ENCODE measurements at places on chromosomes 1 and 21.
A peak's percentile ranks its signal among the peaks of the same experiment; 100 is the strongest.

DNA sequence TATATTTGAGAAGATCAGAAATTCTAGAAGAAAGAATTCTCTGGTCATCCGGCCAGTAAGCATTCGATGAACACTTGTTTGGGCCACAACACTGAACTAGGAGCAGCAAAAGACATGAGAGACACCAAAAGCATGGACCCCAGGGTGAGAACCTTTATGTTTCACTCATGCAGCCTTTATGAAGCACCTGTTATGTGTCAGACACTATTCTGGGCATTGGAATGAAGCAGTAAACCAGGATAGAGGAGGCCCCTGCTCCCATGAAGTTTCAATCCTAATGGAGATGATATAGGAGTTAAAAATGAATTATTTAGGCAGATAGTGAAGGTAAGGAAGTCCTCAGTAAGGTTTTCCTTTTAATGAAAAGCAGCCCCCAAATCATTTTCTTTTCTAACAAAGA, 43.6 kb downstream of the OLFML3 start:
- DNase-seq, result no peak

GRCh38 chr1:240635466-240636256, 23.7 kb upstream of the GREM2 start:
- no peak for DNase-seq

DNA sequence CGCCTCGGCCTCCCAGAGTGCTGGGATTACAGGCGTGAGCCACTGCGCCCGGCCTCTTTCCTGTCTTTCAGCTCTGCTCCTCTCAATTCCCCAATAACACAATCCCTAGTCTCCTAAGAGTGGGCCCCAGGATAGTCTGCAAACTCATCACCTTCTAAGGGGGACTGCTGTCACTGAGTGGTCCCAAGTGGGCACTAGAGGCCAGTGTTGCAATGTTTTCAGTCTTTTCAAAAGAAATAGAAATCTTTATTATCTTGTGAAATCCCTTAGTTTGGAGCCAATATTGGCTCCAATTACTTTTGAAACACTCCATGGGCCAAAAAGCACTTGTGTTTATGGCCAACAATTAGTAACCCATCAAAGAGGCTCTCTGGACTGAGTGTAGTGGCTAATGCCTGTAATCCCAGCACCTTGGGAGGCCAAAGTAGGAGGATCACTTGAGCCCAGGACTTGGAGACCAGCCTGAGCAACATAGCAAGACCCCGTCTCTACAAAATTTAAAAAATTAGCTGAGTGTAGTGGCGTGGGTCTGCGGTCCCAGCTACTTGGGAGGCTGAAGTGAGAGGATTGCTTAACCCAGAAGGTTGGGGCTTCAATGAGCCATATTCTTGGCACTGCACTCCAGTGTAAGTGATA, 28.6 kb upstream of the ZNF697 start:
- no peak for DNase-seq

DNA sequence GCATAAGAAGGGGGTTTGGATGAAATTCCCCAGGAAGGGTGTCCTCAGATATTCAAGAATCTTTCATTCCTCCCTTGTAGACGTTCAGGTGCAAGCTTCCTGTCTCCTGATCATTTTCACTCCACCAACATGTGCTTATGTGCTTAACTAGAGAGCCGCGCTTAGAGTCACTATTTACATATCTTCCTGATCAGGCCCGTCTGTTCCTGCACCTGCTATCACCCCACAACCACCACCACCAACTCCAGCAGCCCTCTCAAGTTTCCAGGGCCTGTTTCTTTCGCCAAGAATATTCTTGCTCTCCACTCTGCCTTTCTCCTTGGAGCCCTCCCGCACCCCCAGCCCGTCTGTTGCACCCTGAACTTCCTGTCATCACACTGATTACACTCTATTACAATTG, 113.4 kb downstream of the SPSB1 start:
- DNase-seq, result no peak

GRCh38 chr21:41615613-41616012, 107.7 kb upstream of the TMPRSS2 start:
- no peak for DNase-seq

DNA sequence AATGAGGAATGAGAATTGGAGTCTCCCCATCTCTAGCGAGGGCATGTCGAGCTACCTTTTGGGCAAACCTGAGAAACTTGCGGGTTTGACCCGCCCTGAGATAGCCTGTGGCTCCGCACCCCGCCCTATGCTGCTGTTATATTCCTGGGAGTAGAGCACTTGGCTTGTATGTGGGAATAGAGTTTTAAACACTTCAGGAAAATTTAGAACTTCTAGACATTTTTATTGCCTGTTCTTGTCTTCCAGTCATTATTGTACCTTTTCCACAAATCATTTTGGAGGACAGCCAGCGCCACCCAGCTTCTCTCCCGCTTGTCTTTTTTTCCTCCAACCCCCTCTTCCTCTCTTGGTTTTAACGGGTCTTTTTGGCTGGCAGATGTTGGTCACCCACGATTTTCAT, 738 bp downstream of the GNPAT start:
- no peak for DNase-seq

- no peak for DNase-seq
Observed at GRCh38 chr21:35084869-35085268, 35.8 kb upstream of the RUNX1 start.

DNA sequence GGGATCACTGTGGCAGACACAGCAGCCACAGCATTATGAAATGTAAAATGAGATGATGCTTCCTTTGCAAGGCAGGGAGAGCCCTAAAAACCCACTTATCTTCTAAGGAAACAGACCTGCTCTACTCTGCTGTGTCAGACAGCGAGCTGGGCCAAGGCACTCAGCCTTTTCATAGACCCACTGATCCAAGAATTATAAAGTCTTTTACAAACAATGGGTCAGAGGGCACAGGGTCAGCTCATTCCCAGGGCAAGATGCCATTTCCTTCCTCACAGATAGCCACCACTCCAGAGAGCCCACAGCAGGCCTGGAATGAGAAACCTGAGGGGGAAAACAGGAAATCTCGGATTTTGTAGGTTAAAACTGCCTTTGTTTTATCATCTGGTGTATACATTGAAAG, 42.9 kb downstream of the CASQ2 start:
- DNase-seq, result no peak

DNA sequence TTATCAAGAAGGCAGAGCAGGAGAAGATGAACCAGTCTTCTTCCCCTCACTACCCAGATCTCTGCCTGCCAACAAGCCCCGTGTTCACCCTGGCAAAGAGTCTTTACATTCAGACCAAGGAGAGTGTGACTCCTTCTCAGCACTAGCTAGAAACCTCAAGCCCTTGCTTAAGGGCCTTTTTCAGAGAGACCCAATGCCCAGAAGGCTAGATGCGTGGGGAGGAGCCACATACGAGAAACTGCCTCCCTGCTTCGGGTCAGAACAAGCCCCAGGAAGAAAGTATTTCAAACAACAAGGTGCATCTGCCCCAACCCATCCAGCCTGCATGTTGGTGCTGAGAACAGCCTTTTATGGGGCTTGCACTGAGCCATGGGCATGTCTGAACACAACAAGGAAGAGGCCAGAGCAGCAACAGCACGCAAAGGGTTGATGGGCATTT, 152.7 kb upstream of the CAMK1G start:
- no peak for DNase-seq

DNA sequence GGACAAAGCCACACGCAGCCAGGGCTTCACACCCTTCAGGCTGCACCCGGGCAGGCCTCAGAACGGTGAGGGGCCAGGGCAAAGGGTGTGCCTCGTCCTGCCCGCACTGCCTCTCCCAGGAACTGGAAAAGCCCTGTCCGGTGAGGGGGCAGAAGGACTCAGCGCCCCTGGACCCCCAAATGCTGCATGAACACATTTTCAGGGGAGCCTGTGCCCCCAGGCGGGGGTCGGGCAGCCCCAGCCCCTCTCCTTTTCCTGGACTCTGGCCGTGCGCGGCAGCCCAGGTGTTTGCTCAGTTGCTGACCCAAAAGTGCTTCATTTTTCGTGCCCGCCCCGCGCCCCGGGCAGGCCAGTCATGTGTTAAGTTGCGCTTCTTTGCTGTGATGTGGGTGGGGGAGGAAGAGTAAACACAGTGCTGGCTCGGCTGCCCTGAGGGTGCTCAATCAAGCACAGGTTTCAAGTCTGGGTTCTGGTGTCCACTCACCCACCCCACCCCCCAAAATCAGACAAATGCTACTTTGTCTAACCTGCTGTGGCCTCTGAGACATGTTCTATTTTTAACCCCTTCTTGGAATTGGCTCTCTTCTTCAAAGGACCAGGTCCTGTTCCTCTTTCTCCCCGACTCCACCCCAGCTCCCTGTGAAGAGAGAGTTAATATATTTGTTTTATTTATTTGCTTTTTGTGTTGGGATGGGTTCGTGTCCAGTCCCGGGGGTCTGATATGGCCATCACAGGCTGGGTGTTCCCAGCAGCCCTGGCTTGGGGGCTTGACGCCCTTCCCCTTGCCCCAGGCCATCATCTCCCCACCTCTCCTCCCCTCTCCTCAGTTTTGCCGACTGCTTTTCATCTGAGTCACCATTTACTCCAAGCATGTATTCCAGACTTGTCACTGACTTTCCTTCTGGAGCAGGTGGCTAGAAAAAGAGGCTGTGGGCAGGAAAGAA, 8.1 kb downstream of the PSRC1 start:
- DNase-seq, result no peak

GRCh38 chr1:36136535-36136934, 11.5 kb upstream of the COL8A2 start:
- DNase-seq, result no peak

GRCh38 chr1:173122958-173123852, 72.5 kb upstream of the TNFSF18 start:
- no peak for DNase-seq

DNA sequence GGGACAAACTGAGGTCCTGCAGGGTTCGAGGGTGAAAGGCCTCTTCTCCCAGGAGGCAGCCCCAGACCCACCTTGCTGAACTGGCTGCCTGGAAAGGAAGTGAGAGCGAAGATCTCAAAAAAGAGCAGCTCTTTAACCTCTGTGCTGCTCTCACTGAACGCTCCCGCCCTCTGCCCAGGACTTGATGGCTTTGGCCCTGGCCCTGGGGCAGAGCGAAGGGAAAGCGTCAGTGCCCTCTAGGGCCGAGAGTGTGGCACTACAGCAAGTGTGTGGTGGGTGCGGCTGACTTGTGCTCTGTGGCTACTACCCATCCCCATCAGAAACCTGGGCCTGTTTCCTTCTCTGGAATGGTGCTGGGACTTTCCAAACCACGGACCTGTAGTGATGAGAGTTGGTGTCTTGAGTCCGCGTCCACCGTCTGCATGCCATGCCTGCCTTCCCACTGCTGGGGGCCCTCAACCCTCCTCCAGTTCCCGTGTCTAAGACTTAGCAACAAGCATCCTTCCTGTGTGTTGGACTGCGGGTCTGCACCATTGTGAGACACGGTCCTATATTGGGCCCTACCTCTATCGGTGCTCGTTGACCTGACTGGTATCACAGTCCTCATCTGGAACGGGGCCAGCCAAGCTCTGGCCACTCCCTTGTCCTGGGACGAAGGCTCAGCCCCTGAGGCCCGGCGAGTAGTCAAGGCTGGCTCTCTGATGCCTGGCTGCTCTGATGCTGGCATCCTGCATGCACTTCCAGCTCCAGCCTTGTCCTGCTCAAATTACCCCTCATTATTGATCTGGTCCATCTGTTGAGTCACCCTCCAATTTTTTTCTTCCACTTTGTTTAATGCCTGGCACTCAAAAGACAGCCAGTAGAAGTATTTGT, 180.3 kb downstream of the DISC1 start:
- no peak for DNase-seq

- no peak for DNase-seq
Observed at GRCh38 chr1:47692196-47692595, 254.4 kb downstream of the FOXD2 start.

DNA sequence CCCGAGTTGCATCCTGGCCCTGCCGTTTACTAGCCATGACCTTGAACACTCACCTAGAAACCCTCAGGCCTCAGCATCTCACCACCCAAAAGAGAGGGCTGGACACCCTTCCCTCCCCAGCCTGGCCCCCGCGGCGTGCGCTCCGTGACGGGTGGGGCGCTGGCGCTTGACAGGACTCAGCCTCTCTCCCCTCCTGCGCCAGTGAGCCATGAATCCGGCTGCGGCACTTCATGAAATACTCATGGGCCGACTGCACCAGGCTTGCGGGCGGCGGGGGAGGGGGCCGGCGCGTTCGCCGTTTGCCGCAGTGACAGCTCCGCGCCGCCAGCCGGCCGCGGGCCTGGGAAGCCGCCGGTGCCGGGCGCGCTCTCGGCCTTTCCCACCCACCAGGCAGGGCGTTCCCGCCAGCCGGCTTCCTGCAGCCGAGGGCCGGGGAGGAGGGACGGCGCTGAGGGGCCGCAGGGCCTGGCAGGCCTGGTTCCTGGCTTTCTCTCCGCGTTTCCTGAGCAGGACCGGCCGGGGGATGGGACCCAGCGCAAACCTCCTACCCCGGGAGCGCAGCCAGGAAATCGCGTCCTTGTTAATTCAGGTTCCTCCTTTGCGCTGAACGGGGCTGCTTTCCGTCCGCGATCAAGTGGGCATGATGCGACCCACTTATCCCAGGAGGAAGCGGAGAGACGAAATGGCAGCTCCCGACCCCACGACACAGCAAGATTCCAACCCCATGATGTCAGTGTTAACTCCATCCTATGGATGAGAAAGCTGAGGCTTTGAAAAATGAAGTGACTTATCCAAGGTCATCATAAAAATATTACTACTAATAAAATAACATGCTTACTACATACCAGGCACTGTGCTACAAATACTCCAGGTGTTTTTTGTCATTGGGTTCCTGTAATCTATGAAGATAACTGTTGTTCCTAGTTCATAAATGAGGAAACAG, 9.1 kb upstream of the LUZP1 start:
- peak; percentile 23 for DNase-seq

DNA sequence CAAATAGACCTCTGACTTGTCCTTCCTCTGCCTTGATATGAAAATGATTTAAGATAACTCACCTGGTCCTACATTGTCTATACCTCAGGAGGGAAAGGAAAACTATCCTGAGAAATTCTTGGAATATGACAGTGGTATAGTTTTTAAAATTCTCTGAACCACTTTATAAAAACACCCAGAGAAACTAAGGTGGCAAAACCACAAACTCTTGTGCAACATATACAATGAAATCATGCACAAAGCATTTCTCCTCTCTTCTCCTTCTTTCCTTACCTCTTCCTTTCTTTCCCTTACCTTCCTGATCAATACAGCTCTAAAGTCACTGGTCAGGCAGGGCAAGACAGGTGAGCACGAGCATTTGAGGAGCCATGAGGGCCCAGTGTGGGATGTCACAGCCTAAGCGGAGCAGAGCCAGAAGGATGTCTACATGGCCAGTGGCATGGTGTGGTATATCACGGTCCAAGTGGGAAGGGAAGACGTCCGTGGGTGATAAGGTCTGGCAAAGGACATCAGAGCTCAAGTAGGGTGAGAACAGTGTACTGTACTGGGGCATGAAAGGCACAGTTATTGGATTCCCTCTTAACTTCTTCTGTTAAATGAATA, 543.3 kb downstream of the DPYD start:
- no peak for DNase-seq

GRCh38 chr1:150151291-150152181, 1.8 kb downstream of the PLEKHO1 start:
- peak; percentile 49 for DNase-seq

Measured in activated T-cell treated with anti-CD3 and anti-CD28 coated beads for 4 hours (primary cell).